ENCODE measurements at places on chromosomes 16 and 17. TPM values are rescaled to one million over a fixed set of nuclear protein-coding genes. Genes with fewer than 3 reads are reported as not detected.

Gene MT1H
- total RNA-seq, result not detected

Gene VAT1L
- 2.4 TPM for total RNA-seq

Gene GTF3C1
- total RNA-seq, result 91.2 TPM

Gene C17orf113
- total RNA-seq, result 0.07 TPM

Gene TNRC6A
- total RNA-seq, result 64.5 TPM

Gene FHOD1
- 37.4 TPM for total RNA-seq

Gene PIEZO1
- total RNA-seq, result 208 TPM

Gene CD300E
- not detected for total RNA-seq

Gene HCRT
- not detected for total RNA-seq

Gene NAA38
- 65.8 TPM for total RNA-seq

Gene SLC5A11
- total RNA-seq, result not detected

Gene NDUFAB1
- total RNA-seq, result 140 TPM

All from thoracic aorta endothelial cell (primary cell).